ENCODE measurements at places on chromosomes 1 and 21.

DNA sequence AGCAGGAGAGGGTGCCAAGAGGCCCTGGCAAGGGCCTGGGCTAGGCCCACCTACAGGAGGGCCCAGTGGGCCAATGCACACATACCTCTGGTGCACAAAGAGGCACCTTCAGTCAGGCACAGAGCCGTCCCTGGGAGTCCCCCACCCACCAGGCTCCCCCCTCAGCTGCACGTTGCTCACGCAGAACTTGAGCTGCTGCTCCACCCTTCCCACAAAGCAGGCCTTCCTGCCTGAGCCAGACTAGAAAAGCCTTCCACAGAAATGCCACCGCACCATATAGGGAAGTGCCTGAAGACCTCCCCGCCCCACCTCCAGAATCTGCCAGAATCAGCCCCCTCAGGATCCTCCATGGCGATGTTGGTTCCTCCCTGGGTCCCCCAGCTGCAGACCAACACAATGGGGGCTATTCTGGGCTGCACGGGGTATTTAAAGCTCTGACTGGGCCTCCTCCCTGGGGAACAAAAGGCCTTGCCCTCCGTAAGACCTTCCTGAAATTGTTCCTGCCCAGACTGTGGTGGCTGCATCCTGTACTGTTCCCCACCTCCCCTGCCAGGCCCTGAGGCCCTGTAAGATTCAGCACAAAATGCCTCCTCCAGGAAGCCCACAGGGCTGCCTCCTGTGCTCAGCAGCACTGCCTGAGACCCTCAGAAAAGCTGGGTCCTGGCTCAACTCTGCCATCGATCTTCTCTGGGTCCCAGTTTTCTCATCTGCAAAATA, 27.2 kb downstream of the HSPG2 start:
- peak; percentile 65 for DNase-seq

DNA sequence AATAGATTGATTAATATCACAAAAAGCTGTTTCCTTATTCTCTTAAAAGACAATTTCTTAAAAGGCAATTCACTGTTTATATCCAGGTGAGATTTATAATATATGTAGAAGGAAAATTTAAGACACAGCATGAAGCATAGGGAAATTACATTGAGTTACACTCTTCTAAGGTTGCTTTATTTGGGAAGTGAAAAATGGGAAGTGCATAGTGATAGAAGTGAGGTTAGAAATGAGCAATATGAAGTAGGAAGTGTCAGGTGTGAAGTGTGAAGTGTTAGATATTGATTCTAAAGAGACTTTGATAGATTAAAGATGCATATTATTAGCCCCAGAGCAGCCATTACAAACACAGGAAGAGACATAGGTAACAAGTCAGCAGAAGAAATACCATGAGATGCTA, 40.3 kb downstream of the FH start:
- DNase-seq, result no peak

DNA sequence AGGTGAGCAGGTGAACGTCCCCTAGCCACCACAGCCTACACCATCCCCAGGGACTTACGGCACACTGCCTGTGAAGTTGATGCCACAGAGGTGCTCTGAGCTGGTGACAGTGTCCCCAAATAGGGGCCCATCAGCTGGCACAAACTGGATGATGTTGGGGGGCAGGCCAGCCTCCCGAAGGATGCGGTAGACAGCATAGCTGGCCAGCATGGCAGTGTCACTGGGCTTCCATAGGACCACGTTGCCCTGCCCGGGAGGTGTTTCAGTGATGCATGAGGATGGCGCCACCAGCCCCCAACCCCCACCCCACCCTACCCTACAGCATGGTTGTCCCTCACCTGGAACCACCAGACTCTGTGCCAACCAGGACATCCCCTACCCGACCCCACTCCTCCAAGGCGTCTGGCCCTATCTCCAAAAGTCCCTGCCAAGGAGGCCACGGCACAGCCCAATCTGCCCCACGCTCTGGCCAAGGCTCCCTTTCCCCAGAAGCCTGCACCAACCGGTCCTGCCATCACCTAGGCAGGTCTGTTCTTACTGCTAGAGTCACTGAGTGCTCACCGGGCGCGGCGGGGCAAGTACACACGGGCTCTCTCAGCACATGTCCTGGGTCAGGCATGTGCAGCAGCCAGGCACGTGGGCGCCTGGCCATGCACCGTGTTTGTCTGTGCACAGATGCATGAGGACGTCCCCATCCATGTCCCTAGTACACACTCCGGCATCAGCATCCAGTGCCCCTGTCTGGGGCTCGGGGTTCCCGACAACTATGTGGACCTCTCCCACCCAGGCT, 20.5 kb downstream of the ALDH4A1 start:
- DNase-seq, result no peak

DNA sequence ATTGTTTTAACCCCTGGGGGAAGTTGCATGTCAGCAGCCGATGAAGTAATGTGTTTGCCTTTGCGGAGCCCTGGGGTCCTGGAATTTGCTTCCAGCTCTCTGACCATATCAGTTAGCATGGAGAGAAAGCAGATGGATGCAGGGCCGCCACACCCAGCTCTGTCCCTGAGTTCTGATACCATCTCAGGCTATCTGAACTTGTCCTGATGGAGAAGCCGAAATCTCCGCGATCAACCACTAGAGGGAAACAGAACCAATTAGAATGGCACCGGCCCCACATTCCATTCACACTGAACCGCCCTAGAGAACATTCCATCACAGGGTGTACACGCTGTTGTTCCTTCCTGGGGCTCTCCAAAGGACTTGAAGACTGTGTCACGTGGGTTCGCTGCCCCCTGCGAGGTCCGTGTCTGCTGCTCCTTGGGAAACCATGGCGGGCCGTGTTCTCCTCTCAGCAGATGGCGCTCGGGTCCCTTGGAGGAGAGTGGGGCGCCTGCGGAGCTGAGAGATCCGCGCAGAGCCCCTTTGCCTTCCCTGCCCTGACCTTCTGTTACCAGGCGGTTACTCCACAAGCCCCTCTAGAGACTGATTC, 75.4 kb downstream of the ABCA4 start:
- DNase-seq, result peak; percentile 93

- peak; percentile 88 for DNase-seq
Measured at GRCh38 chr1:6743189-6744101, 41.8 kb upstream of the CAMTA1 start.

DNA sequence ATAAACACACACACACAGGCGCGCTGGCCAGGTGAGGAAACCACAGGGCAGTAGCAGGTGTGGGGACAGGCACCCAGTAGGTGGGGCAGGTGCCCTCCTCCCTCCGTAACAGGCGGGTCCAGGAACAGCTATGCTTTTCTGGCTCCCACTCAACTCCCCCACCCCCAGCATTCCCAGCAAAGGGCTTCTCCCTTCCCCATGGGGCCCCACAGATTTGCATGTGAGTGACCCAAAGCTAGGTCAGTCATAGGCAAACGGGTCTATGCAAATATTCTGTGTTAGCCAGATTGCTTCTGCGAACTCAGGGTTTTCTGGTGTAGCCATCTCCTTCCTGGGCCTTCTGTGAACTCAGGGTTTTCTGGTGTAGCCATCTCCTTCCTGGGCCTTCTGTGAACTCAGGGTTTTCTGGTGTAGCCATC, 114.2 kb downstream of the SIK1 start:
- DNase-seq, result no peak

DNA sequence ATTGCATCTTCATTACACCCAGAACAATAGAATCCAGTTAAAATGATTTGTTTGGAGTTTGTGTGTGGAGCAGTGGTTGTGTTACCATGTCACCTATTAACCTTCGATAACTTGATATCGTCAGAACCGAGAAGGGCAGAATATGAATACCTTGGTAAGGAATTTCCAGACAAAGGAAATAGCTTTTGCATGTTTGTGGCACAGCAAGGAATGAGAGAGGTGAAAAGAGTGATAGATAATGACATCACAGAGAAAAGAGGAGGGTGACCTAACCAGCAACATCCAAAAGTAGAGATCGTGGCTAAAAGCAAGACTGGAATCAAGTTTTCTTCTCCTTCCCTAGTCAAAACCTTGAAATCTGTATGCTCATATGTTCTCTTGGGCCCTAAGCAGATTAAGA, 244.6 kb upstream of the NEGR1 start:
- DNase-seq, result no peak

DNA sequence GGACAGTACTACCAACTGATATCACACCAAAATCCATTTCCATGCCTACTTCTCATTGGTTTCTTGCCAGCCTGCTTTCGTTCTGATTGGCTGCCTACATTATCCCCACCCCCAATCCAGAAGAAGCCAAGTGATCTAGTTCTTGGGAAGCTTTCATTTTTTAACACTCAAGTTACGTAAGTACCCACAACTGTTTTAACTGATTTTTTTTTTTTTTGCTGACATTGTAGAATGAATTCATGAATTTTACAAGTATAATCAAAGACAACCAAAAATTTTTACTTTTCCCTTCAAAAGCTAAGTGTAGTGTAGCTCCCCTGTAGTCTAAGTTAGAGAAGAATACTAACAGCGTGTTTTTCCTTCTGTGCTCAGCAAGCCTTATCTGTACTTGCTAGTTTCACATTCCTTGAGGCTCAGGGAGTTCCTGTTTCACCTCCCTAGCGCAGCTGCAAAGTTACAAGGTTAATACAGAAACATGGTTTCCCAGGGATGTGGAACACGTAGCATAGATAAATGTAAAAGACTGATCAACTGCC, at the start of gene SLC9C2:
Gene SLC9C2 (minus strand): TSS at position 17 of the 536 bp plus-strand sequence. CDS start 1,296 bp downstream, outside the sequence.
- DNase-seq, result peak; percentile 35

DNA sequence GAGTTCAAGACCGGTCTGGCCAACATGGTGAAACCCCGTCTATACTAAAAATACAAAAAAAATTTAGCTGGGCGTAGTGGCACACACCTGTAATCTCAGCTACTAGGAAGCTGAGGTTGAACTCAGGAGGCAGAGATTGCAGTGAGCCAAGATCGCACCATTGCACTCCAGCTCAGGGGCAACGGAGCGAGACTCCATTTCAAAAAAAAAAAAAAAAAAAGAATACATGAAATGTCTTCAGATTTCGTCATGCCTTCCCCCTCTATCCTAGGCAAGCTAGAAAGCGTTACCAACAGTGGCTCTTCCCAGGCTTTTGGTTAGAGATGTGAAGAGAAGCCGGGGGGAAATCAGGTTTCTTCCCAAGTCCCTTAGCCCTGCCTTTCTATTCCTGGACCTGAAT, 3.6 kb downstream of the TFF1 start:
- DNase-seq, result no peak

DNA sequence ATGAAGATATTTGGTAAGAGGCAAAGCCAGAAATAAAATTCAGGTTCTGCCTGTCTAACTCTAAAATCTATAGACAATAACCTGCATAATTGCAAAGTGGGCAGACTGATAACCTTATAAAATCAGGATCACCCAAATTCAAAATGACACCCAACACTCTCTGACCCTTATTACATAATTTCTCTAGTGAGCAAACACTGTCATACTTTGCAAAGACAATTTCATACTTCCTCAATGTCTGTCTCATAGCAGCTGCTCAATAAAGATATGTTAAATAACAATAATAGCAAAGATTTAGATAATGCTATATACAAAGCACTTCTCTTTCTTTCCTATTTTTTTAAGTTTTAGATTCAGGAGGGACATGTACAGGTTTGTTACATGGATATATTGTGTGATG, 118.5 kb downstream of the UCHL5 start:
- no peak for DNase-seq

GRCh38 chr1:220839474-220839873, 39.8 kb upstream of the HLX start:
- no peak for DNase-seq

DNA sequence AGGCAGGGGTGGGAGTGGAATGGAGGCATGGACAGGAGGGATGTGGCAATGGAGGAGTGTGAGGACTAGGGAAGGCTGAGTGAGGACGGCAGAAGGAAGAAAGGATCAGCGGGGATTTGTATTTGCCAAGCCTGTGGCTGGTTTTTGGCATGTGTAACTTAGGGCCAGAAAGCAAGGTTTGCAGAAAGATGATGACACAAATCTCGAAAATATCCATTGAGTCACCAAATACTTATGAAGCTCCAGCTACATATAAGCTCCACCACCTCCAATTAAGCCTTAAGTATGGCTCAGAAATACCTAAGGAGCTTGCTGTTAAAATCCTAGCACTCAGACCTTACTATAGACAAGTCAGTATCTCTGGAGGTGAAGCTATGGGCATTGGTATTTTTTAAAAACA, 90.1 kb downstream of the OMA1 start:
- DNase-seq, result peak; percentile 51

- DNase-seq, result no peak
Measured at GRCh38 chr1:159906960-159907359, 7.0 kb upstream of the CFAP45 start.

DNA sequence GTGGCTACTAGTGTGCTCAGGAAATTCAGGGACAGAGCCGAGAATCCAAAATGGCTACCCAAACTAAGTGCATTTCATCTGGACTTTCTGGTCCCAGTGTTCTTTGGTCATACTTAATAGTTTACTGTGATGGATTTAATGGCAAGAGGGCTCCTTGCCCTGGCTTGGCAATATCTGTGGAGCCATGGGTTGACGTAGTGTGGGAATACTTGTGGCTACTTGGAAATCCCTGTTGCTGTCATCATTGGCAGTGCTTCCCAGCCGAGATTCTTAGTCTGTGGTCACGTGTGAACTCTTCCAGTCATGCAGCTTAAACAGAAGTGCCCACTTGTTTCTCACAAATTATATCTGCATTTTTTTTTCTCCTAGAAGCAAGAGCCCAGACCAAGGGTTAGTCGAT, 198.9 kb downstream of the HS2ST1 start:
- DNase-seq, result peak; percentile 96

DNA sequence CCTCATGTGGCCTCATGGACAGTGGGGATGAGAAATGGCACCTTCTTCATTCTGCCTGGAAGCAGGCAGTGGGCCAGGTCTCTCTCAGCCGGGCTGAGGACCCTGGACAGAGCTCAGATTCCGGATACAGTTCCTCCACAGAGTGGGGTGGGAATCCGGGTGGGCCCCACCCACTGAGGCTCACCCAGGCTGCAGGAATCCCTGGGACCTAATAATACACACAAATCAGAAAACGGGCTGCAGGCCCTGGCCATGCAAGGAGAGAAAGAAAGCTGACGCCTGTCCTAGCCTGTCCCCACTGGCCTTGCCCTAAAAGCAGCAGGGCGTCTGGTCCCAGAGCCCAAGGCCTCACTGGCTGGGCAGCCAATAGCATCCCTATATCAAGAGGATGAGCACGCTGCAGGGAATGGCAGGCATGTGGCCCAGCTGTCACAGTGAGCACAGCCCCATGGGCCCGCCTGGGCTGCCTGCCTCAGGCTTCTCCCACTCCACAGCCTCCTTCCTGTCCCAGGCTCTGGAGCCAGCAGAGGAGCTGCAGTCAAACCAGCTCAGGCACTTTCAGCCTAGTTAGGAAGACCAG, 25.3 kb downstream of the ACTA1 start:
- DNase-seq, result no peak

GRCh38 chr1:23629708-23630290, 61.8 kb upstream of the RPL11 start:
- no peak for DNase-seq

All from fibroblast of mammary gland (primary cell).